ENCODE measurements at places on chromosomes 4 and X. TPM values are rescaled to one million over a fixed set of nuclear protein-coding genes. Genes with fewer than 3 reads are reported as not detected.

The PAGE2 gene
- total RNA-seq: not detected

The DCLK2 gene
- 7.9 TPM for total RNA-seq

GRCh38 chr4:150160473-150160872 is 82.2 kb downstream of the DCLK2 start:
- no peak for DNase-seq

DNA sequence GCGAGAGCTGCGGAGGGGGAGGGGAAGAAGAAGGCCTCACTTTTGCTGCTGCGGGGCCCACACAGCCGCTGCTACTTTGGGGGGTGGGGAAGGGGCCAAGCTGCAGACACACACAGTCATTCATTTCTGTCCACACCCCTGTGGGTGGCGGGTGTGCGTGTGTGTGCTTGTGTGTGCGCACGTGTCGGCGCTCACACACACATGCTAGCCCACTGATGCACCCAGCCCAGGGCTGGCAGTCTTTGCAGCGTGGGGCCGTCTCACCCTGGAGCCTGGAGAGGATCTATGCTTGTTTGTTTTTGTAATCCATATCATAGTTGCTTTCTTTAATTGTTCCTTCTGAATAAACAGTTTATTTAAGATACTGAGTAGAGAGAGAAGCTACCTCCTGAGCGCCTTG is 4.0 kb downstream of the DUSP9 start:
- DNase-seq: no peak

The NAP1L3 gene
- 88.5 TPM for total RNA-seq

DNA sequence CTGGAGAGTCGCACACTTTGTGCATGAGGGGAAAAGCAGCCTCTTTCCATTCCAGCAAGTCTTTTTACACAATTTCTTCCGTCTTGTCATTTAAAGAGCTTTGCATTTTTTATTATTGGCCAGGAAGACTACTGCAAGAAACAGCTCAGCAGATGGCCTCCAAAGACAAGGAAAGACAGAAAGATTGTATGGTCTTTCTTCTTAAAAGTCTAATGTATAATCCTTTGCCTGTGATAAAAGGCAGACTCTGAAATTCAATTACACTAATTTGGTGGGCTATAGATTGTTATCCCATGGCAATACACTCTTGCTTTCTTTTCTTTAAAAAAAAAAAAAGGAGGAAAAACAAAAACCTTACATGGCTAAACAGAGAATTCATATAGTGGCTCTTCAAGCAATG is 5.9 kb downstream of the CAPN6 start:
- no peak for DNase-seq

DNA sequence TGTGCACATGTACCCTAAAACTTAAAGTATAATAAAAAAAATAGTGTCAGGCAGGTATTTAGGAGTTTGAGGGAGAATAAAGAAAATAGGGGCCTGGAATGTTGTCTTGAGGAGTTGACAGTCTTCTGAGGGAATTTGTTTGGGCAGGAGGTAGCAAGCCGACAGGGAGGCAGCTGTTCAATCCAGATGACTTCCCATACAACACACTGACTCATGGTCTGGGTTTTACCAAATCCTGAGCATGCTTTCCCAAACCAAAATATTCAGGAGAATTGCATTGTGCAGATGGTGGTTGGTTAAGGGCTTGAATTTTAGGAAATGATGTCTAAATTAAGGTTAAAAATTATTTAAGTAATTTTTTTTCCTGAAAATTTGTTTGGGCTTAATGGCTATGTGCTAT is 430.0 kb downstream of the INPP4B start:
- no peak for DNase-seq

The GNRHR gene
- total RNA-seq: not detected

- DNase-seq: no peak
These were observed 5.5 kb upstream of the DCTD start for GRCh38 chr4:182922501-182923284.

DNA sequence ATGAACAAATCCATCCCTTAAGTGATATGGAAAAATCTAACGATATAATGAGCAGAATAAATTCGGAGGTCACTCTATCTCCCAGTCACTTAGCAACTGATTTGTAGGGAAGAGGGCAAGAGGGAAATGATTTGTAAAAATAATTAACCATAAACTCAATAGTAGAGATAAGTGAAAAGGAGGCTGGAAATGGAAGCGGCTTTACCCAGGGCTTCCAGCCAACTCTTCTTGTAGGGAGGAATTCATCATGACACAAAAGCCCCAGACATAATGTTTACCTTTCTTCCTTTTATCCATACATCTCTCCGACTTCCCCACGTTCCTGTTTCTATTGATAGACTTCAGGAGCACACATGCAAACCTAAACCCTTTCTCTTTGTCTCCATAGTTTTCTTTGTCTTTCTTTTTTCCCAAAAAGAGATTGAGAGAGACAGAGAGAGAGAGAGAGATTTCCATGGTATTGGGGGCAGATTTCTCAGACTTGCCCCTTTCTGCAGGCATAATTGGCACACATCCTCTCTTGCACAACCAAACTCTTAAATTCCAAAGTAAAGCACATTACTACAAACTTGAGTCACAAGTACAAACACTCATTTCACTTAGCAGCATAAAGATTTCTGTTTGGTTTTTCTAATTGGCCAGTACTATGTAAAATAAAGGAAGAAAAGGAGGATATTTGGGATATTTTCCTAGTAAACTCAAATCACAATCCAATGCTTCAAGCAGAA is 140.9 kb downstream of the MAPK10 start:
- peak; percentile 20 for DNase-seq

The USP17L30 gene
- not detected for total RNA-seq

GRCh38 chrX:139120760-139121159 is 409.2 kb upstream of the FGF13 start:
- no peak for DNase-seq

The TLR10 gene
- total RNA-seq: not detected

- DNase-seq: no peak
These were observed 2750.2 kb downstream of the ARAP2 start for GRCh38 chr4:33494150-33494549.

DNA sequence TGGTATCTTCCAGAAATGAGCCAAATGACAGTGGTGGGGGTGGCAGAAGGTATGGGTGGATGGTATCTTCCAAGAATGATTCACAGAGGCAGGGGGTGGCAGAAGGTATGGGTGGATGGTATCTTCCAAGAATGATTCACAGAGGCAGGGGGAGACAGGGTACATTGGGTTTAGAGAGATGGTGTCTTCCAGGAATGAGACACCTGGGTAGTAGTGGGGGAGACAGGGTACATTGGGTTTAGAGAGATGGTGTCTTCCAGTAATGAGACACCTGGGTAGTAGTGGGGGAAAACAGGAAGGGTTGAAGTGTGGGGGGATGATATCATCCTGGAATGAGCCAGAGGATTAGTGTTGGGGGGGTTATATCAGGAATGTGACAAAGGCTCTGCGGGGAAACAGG is 62.0 kb downstream of the MAOA start:
- DNase-seq: no peak

The SHOX gene
- total RNA-seq: not detected

- DNase-seq: no peak
These were observed 54.1 kb downstream of the PHF8 start for GRCh38 chrX:53990171-53990570.

The IL1RAPL1 gene
- total RNA-seq: 10.7 TPM

- peak; percentile 8 for DNase-seq
These were observed 25.9 kb downstream of the CFAP299 start for GRCh38 chr4:80361329-80361900.

DNA sequence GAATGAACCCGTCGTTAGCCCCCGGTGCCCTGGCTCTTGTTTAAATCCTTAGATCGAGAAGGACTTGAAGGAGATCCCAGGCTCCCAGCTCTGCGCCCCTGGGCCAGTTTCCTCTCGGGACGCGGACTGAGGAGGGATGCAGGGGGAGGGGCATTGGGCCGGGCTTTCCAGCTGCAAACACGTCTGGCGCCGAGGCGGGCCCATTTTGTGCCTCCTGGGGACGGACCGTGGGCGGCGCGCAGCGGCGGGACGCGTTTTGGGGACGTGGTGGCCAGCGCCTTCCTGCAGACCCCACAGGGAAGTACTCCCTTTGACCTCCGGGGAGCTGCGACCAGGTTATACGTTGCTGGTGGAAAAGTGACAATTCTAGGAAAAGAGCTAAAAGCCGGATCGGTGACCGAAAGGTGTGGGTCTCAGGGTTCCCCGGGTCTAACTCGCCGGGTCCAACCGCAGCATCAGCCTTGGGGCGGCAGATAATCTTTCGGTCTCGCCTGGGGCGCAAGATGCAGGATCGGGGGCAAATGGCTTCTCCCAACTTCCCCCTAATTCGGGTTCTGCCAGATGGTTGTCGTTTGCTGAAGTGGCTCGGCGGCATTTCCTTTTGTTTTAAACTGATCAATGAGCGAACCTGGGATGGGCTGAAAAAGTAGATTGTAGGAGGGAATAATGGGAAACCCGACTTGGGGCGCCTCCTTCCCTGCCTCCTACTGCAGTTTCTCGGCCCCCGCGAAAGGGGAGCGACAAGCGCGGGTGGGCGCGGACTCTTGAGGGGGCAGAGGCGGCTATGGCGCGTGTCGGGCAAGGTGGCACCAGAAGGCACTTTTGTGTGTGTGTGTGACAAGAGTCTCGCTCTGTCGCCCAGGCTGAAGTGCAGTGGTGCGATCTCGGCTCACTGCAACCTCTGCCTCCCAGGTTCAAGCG is 2.9 kb downstream of the PDGFRA start:
- DNase-seq: peak; percentile 58

- DNase-seq: peak; percentile 25
These were observed 156.4 kb downstream of the ARX start for GRCh38 chrX:24859211-24859841.

The SLC9B2 gene
- total RNA-seq: 9.7 TPM

DNA sequence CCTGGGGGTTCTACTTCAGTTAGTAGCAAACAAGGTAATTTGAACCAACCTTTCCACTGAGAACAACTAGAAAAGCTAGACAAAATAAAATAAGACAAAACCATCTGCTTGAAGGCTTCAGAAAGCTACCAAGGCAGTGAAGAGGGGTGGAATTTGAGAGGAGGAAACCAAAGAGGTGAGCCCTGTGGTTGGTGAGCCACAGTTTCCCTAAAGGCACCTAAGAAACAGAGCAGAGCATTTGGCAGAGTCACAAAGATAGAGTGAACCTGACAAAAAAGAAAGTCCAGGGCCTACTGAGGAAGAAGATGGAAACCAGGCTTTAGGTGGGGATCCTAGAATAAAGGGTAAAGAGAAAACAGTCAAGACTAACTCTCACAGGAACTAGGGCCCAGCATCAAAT is 44.3 kb downstream of the CHST7 start:
- no peak for DNase-seq

GRCh38 chrX:28010875-28011274 is 29.6 kb upstream of the DCAF8L1 start:
- no peak for DNase-seq

All from neural progenitor cell (in vitro differentiated cells).